Activated T-helper 9 cell treated with anti-CD3 and anti-CD28 coated beads, Interleukin-2, amount 50 U/mL, for 16 hours (primary cell): ENCODE measurements at places on chromosomes 6 and 20.

GRCh38 chr20:38290829-38291814 is 12.8 kb upstream of the BPI start:
- no peak for DNase-seq

DNA sequence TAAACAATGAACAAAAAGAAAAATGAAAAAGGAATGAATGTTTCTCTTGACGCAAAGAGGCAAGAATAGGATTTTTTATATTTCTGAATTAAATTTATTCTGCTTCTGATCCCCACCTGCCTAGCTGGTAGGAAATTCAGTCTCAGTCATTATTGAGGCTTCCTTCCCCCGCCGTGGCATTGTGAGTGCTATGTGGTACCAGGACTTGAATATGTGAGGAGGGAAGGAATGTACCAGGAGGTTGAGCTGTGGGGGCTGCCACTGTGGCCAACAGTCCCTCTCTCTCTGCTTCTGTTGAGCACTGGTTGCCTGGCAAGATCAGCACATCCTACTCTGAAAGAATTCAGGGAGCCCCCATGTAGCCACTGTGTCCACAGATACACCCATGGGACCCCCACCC is 368.1 kb upstream of the JARID2 start:
- DNase-seq, result no peak

DNA sequence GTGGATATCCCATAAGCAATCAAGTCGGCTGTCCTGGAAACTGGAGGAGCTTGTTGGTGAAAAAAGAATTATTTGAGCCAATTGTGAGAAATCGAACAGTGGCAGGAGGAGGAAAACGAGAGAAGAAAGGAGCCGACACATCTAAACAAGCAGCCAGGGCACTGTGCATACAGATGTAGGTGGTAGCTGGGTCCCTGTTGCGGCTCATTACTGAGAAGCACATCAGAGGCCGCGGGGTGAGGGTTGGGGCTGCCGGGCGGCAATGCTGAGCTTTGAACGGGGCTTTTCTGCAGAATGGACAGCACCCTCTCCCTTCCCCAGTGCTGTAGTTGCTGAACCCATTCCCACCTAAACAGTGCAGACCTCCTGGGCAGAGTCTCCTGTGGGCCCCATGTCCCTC is 4.1 kb upstream of the LEMD2 start:
- DNase-seq, result no peak

DNA sequence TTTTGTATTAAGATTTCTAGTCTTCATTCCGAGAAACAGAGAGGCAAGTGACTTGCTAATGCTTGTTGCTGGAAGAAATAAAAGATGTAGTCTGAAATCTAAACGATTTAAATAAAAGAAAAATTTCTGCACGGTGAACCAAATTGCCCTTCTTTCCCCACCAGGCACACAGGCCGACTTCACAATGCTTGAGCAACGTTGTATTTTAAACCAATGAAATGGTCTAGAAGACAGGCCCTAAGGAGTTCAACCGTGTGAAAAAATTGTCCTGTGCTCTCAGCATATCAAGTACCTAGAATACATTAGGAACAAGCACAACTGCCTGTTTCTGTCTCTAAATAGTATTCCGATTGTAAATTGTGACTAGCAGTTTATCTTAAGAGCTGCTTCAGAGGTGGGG is 308.8 kb upstream of the SOX4 start:
- DNase-seq, result no peak

DNA sequence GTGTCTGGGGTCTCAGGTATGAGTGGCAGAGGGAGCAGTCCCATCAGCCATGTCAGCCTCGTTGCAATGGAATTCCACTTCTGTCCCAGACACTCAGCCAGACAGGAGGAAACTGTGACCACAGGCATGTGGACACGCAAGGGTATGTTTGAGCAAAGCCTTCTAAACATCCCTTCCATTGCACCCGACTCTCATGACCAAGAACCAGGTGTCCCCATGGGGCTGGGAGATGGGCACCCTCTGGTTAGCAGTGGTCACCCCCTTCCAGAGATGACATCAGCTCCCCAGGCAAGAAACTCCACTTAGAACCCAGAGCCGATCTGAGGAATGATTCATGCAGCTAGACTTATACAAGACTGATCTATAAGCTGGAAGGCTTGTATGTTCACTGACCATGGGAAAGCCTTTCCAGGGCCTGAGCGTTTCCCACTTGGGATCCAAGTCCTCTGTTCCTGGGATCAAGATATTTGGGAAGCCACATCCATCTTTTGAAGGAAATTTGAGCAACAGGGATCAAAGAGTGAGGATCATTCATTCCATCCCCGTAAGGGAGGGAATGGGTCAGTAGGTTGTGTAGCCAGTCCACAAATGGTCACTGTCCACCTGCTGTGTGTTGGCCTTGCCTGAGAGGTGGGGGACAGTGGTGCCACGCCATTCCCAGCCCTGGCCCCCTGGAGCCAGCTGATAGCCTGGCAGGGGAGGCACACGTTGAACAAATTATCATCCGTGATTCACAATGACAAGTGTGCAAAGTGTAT is 3.9 kb upstream of the MRGBP start:
- DNase-seq, result no peak

- DNase-seq, result no peak
Observed at GRCh38 chr6:112233847-112234246, 20.5 kb downstream of the LAMA4 start.

- DNase-seq, result no peak
Observed at GRCh38 chr20:48196001-48196400, 410.7 kb upstream of the SULF2 start.

DNA sequence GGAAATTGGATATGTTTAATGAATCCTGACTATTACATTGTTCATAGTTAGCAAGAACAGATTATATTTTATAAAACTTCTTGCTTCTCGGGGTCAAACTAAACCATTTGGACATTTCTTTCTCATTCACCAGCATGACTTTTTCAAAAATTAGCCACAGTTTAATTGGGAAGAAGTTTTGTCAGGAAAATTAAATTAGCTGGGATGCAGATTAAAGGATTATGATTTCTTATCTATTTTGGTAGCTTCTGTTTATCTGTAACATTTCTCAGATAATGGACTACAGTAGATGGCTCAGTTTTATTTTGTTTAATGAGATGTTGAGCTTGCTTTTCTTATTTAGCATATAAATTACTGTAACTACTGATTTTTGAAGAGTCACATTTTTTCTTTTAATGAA is 26.4 kb upstream of the TMX4 start:
- DNase-seq, result no peak

GRCh38 chr6:20719980-20720379 is 185.7 kb downstream of the CDKAL1 start:
- no peak for DNase-seq

DNA sequence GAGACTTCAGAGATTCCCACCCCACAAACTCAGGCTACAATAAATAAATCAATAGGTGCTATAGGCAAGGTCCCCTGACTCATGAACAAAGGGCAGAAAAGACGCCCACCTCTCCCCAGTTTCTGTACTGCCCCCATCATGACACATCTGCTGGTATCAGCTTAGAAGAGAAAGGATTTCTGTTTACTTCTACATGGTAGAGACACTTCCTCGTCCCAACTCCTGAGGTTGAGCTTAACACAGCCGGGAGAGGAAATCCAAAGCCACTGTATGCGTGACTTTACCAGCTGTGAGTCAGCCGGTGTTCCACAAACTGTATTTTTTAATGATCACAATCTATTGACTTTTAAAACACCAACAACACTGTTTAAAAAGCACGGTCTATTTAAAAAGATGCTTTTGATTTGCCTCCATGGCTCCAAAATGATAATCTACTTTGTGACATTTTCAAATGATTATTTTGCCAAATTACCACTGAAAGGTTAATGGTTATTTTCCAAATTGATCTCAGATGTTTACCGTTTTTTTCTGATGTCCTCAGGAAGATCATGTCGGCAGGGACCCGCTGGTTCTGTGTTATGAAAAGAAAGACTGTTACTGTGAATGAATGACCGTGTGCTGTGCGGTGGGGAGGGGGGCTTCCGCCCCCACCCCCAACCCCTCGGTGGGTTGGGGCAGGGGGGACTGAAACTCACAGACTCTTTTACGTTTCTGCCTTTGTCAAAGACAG is 72.5 kb downstream of the ATP9A start:
- no peak for DNase-seq
